Mesothelial cell of epicardium (in vitro differentiated cells): ENCODE measurements at places on chromosomes 3 and 15. TPM values are rescaled to one million over a fixed set of nuclear protein-coding genes. Genes with fewer than 3 reads are reported as not detected.

The FBN1 gene
- total RNA-seq: 60.3 to 67.9 TPM (median 62.6 TPM) in 3 replicates

The LAMB2 gene
- 335 to 359 TPM (median 348 TPM) in 3 replicates for total RNA-seq

The DGKG gene
- total RNA-seq: 0.04 to 0.38 TPM (median 0.16 TPM) in 3 replicates

DNA sequence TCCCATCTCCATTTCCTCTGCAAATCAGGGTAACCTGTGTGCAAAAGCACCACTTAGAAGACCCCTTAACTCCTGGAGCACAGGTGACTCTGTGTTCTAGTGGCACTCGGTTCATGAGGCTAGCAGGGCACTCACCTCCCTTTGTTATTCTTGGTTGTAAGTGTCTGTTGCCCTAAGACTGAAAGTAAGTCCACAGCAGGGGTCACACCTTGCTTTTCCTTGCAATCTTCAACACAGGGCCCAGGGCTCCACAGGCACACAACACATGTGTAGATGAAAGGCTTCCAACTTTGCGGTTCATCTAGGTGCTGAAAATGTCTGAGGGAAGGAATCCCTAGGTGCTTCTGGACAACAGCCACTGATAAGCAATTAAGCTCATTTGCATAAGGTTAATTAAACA is 2.9 kb downstream of the RNU6-1 start:
- DNase-seq: no peak

GRCh38 chr15:57321973-57322601 is 54.2 kb upstream of the CGNL1 start:
- DNase-seq: no peak

DNA sequence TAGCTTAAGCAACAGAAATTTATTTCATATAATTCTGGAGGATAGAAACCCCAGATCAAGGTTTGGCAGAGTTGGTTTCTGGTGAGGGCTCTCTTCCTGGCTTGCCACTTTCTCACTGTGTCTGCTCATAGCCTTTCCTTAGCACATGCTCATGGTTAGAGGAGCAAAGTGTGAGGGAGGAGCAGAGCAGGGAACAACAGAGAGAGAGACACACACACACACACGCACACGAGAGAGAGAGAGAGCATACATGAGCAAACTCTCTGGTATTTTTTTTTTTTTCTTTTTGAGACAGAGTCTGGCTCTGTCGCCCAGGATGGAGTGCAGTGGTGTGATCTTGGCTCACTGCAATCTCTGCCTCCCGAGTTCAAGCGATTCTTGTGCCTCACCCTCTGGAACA is 36.8 kb upstream of the ZDHHC23 start:
- no peak for DNase-seq

GRCh38 chr3:148797795-148798194 is 29.8 kb upstream of the CPB1 start:
- DNase-seq: no peak

- no peak for DNase-seq
Measured at GRCh38 chr15:64912379-64913325, 950 bp downstream of the ANKDD1A start.
